Camera-type eye (tissue), 1 donor: ENCODE measurements at places on chromosomes 13 and 19. TPM values are rescaled to one million over a fixed set of nuclear protein-coding genes. Genes with fewer than 3 reads are reported as not detected.

The NCR1 gene
- total RNA-seq = not detected

The TNNT1 gene
- 49.5 TPM for total RNA-seq

The TNFSF11 gene
- 0.44 TPM for total RNA-seq

The ZNF814 gene
- 32.8 TPM for total RNA-seq

The UCHL3 gene
- total RNA-seq = 34.5 TPM

The TEX26 gene
- total RNA-seq = not detected

The CYP4F11 gene
- not detected for total RNA-seq

The MEIOSIN gene
- total RNA-seq = not detected

The CYP2A6 gene
- not detected for total RNA-seq

The NLRP4 gene
- total RNA-seq = not detected

The URI1 gene
- total RNA-seq = 119 TPM

The SYT5 gene
- 16.4 TPM for total RNA-seq

The KIR2DL3 gene
- total RNA-seq = not detected

The GPR32 gene
- not detected for total RNA-seq

The PSG6 gene
- total RNA-seq = not detected

The FPR1 gene
- 1.5 TPM for total RNA-seq

The SLC10A2 gene
- total RNA-seq = not detected

The DLL3 gene
- 9.5 TPM for total RNA-seq

The PLD3 gene
- total RNA-seq = 371 TPM

The CGB3 gene
- not detected for total RNA-seq

The PLVAP gene
- 34.9 TPM for total RNA-seq

The NLRP9 gene
- not detected for total RNA-seq

The MYDGF gene
- total RNA-seq = 31.3 TPM

The ZNF471 gene
- total RNA-seq = 16.5 TPM

The FXYD1 gene
- total RNA-seq = 34.8 TPM

The MCEMP1 gene
- total RNA-seq = not detected

The SGTA gene
- 48.4 TPM for total RNA-seq

The SIGLECL1 gene
- not detected for total RNA-seq

The ZNF625 gene
- total RNA-seq = 30.7 TPM

The BRD4 gene
- total RNA-seq = 38.6 TPM

The WDR87 gene
- not detected for total RNA-seq

The ZNF429 gene
- total RNA-seq = 30.5 TPM

The VSTM2B gene
- 9.6 TPM for total RNA-seq

The FBXO46 gene
- total RNA-seq = 12.4 TPM

The ADGRE1 gene
- 2.1 TPM for total RNA-seq

The LRRC8E gene
- 0.33 TPM for total RNA-seq

The JAK3 gene
- total RNA-seq = 3.4 TPM

The MYBPC2 gene
- 1.2 TPM for total RNA-seq

The CYP4F8 gene
- total RNA-seq = not detected

The HSPB6 gene
- 14.9 TPM for total RNA-seq

The CSNK1G2 gene
- total RNA-seq = 64.4 TPM

The ZNF296 gene
- total RNA-seq = 0.71 TPM

The FAM98C gene
- total RNA-seq = 18.5 TPM

The SLC8A2 gene
- 16.1 TPM for total RNA-seq

The PRX gene
- 13.4 TPM for total RNA-seq

The SIGLEC14 gene
- 0.55 TPM for total RNA-seq
